Activated B cell treated with CpG ODN at 0.5 μM for 24 hours (primary cell): ENCODE measurements at places on chromosomes 1 and 21. TPM values are rescaled to one million over a fixed set of nuclear protein-coding genes. Genes with fewer than 3 reads are reported as not detected.

The CDC20 gene
- total RNA-seq = 3.2 and 4.2 TPM in 2 replicates

DNA sequence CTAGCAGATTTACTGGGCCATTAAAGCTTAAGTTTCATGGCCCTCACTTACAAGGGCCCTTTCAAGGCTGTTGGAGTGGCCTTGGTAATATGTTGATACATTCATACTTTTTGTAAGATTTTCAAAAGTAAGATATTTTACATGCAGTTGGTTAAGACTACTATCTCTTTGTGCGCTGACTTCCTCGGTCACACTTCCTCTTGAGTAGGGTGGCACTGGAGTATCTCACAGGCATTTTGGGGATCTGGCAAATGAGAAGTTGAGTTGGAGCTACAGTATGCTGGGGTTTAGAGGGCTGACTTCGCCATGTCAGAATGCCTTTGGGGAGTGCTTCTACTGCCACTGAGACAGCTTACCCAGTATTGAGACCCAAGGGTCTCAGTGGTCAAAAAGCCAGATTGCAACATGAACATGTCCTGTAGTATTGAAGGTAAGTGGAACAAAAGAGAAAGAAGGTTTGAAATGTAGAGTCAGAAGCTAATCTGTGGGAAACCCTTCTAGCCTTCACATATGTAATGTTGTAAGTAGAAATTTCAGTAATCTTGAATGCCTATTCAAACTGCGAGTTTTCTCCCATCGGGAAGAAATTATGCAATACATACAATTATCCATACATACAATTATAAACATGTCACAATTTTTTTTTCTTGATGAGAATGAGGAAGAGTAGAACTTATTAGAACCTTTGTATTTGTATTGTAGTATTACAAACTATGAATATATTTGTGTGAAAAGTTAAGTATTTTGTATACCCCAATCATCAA lies 32.3 kb upstream of the RALGPS2 start:
- H3K4me1 ChIP-seq = peaks cover 19% of the 10 kb centered on the region
- no peak for DNase-seq
- H3K36me3 ChIP-seq = no peaks in the 10 kb centered on the region
- H3K4me3 ChIP-seq = no peak overlapping the region

- peaks cover 2% of the 10 kb centered on the region for H3K4me1 ChIP-seq
- DNase-seq = no peak
Observed at GRCh38 chr1:75625795-75626194, 14.9 kb upstream of the SLC44A5 start.

DNA sequence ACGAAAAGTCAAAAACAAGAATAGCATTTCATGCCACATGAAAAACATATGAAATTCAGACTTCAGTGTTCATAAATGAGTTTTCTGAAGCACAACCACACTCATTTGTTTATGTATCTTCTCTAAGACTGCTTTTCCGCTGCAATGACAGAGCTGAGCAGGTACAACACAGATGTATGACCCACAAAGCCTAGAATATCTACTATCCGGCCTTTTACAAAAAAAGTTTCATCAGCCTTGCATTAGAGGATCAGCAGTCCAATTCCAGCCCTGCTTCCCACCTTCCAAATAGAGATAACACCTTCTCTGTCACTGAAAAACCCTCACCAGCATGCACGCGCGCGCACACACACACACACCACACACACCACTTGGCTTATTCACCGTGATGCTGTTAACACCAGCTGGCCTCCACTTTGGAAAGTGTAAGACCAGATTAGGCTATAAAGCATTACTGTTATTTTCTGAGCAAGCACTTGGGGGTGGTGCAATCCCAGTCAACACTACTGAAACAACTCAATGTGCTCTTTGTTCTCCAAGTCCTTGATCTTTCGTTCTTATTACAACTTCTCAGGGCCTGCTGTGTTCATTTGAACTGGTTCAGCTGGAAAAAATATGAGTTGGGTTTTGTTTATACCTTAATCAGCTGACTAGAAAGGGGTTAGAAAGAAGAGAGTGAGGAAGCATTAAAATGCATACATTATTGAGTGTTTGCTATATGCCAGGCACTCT lies 90.0 kb downstream of the GLUL start:
- H3K36me3 ChIP-seq = no peaks in the 10 kb centered on the region
- H3K4me3 ChIP-seq = no peak overlapping the region
- H3K27ac ChIP-seq = no peak overlapping the region
- peaks cover 3% of the 10 kb centered on the region for H3K27me3 ChIP-seq
- no peaks in the 10 kb centered on the region for H3K4me1 ChIP-seq
- DNase-seq = no peak

DNA sequence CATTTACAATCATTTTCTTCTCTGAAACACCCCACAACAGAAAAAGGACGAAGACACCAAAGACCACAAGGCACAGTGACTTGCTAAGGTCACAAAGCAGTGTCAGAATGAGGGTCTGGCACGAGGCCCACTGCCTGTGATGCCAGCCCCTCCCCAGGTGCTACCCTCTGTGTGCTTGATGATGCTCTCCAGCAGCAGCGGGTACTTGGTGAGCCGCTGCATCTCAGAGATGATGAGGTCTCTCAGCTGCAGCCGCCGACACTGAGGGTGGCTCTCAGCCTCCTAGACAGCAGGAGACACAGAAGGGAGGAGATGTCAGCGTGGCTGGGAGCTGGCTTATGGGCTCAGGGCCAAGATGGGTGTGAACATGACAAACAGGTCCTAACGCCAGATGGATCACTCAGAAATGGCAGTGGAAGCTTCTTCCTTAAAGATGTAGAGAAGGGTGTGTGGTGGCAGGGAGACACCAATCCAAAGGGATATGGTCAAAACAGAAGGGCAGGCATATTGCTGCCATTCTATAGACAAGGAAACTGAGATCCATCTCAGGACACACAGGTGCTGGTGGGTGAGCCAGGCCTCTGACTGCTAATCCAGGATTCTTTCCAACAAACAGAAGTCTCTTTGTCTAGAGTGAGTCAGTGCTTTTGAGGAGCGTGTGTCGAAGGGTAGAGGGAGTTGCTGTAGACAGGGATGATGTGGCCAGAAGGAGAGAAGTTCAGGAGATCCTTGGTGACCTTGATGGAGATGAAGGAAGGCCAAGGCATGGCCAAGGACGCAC lies 25.6 kb downstream of the LRRC71 start:
- H3K36me3 ChIP-seq = peaks cover 2% of the 10 kb centered on the region
- H3K27me3 ChIP-seq = peaks cover 2% of the 10 kb centered on the region
- no peak overlapping the region for H3K27ac ChIP-seq
- H3K4me3 ChIP-seq = no peak overlapping the region
